ENCODE measurements at places on chromosomes 12 and 14. TPM values are rescaled to one million over a fixed set of nuclear protein-coding genes. Genes with fewer than 3 reads are reported as not detected.

CD163 gene
- 230 TPM for total RNA-seq

- no peak for DNase-seq
Observed at GRCh38 chr14:21408147-21408546, 24.3 kb upstream of the SUPT16H start.

DNA sequence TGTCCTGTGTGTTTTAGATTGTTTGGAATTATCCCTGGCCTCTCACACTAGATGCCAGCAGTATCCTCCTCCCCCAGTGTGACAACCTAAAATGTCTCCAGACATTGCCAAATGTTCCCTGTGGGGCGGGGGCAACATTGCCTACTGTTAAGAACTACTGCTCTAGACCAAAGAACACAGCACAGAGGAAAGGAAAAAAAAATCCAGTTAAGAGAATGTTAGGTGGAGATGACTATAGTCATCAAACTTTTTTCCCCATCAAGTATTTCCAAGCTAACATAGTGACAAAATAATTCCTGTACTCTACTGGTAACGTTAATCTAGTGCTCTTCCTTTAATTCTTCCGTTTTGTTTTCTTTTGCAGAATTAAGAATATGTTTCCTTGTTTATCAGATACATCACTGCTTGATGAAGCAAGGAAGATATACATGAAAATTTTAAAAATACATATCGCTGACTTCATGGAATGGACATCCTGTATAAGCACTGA is 3.5 kb downstream of the CDKN1B start:
- no peak for DNase-seq

- no peak for DNase-seq
Observed at GRCh38 chr14:54762296-54762695, 140.3 kb downstream of the GCH1 start.

GRCh38 chr12:11758087-11758486 is 108.6 kb downstream of the ETV6 start:
- no peak for DNase-seq

- no peak for DNase-seq
Observed at GRCh38 chr12:99087278-99087677, 442.2 kb downstream of the APAF1 start.

- DNase-seq: no peak
Observed at GRCh38 chr12:74119811-74120362, 417.7 kb upstream of the ATXN7L3B start.

DNA sequence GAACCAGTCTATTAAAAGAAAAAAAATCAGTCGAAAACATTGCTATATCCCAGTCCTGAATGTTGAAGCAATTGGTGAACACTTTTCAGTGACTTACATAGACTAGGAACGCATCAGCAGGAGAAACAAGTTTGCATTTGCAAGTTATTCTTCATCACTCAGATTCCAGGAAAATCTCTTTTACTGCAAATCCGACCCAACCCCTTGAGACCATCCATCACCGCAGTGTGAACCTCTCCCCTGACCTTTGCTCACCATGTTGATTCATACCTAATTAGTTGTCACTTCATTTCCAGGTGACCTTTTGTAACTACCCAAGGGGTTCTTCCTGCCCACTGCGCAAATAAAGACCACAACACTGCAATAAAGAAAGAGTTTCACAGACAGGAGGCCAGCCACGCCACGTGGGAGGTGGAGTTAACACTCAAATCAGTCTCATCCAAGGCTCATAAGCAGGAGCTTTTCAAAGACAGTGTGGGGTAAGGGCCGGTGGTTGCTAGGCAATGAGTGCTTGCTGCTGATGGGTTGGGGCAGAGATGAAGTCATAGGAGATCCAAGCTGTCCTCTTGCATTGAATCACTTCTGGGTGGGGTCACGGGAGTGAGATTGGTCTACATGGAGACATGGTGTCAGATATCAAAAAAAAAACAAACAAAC is 241.3 kb upstream of the TMEM132C start:
- no peak for DNase-seq
